COR-L47 (cell line): ENCODE measurements at places on chromosomes 11 and 22.

DNA sequence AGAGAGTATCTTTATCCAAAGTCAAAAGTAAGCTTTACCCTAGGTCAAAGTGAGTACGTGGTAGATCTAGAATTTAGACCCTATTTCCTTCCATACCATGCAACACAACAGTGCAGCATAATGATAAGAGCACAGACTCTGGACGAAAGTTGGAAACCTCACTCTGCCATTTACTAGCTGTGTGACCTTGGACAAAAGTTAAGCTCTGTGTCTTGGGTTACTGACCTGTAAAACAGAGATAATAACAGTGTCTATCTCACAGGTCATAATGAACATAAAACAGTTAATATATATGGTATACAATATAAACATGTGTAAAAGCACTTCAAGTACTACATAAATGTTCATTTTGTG is 13.6 kb upstream of the CHRNA10 start:
- DNase-seq, result no peak

GRCh38 chr11:72700146-72700545 is 25.9 kb upstream of the PDE2A start:
- DNase-seq, result no peak

DNA sequence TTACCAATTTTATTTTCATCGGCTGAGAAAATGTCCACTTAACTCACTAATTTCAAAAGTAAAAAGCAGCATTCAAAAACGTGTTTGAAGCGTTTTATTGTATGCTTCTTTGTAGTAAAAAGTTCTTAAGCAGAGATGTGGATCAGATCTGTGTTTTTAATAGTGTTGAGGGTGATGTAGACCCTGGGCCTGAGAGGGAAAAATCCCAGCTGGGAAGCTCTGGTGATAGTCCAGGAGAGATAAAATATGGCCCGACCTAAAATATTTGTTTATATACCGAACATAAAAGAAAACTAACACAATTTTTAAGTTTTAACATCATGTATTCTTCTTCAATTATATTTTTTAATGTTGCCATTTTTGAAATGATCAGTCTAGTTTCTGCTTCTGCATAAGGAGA is 35.2 kb downstream of the SESN3 start:
- no peak for DNase-seq

GRCh38 chr22:36329254-36330078 is 58.3 kb downstream of the MYH9 start:
- no peak for DNase-seq

- no peak for DNase-seq
Observed at GRCh38 chr11:31619980-31620379, 110.4 kb downstream of the ELP4 start.

DNA sequence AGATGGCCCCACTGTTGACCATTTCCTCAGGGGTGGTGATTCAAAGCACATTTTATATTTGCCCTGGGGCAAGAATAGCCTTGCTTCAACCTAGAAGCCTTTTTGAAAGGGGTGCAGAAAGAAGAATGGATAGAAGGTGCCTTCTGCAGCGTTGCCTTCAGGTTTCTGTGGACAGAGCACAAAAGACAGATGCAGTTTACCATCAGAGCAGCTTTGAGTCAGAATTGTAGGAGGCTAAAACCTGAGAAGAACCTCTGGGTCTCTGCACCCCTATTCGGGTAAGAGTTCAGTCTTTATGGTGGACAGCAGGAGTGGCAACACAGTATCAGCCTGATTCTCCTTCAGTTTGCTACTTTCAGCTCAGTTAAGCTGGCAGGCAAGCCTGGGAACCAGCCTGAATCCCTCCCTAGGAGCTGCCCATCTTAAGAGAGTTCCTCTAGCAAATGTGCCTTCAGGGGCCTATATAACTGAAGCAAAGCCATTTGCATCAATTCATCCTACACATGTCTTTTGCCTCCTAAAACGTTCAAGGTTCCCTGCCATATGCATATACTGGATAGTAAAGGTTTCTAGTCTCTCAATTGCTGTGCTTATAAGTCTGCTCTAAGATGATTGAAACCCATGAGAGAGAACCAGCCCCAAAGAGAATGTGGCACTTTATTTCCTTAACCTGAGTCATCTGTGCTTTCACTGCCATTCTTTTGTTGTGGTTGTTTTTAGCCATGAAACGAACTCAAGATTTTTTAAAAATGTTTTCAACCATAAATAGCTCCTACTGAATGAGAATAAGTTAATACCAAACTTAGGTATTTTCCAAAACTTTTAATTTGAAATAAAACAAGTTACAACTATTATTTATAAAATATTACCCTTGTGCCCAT is 123.0 kb downstream of the TRIM44 start:
- DNase-seq, result no peak

- DNase-seq, result no peak
Observed at GRCh38 chr11:122524898-122525297, 130.6 kb upstream of the UBASH3B start.

GRCh38 chr11:57711414-57712255 is at the start of gene MED19:
MED19 (minus strand) TSS chr11:57712215; CDS start chr11:57712179, 36 bp downstream.
- DNase-seq, result peak; percentile 92

- no peak for DNase-seq
Observed at GRCh38 chr11:110185121-110185591, 92.0 kb downstream of the ZC3H12C start.

GRCh38 chr22:23681026-23681809 is 9.6 kb upstream of the RGL4 start:
- no peak for DNase-seq

- no peak for DNase-seq
Observed at GRCh38 chr22:50327711-50328019, 853 bp upstream of the DENND6B start.

- no peak for DNase-seq
Observed at GRCh38 chr11:2558397-2558796, 113.6 kb downstream of the KCNQ1 start.

DNA sequence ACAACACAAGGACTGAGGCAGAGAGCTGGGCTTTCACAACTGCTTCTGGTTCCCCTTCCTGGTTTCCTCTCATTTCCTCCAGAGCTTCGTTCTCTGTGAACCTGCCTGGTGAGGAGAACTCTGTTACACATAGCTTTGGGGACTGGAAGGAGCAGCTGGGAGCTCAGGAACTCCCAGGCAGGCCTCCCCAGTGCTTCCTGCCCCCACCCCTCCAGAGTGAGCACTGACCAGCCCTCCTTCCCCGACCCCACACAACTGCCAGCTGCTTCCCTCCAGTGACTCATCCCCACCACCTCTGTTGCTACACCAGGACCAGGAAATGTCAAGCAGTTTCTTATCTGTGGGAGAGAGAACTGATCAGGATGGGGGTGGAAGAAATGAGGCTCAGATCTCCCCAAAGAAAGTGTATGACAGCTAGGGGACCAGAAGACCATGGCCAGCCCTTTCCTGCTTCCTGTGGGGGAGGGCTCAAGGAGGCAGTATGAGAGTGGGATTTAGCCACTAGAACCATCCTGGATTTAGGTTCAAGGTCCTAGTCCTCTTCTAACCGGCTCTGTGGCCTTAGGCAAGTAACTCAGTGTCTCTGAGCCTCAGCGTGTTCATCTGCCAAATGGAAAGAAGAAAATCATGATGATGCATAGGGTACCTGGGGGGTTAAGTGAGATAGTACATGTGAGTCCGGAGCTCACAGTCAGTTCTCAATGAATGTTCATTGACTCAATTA is 4.5 kb upstream of the TP53I11 start:
- no peak for DNase-seq

- DNase-seq, result no peak
Observed at GRCh38 chr11:69957849-69958248, 120.3 kb upstream of the ANO1 start.

DNA sequence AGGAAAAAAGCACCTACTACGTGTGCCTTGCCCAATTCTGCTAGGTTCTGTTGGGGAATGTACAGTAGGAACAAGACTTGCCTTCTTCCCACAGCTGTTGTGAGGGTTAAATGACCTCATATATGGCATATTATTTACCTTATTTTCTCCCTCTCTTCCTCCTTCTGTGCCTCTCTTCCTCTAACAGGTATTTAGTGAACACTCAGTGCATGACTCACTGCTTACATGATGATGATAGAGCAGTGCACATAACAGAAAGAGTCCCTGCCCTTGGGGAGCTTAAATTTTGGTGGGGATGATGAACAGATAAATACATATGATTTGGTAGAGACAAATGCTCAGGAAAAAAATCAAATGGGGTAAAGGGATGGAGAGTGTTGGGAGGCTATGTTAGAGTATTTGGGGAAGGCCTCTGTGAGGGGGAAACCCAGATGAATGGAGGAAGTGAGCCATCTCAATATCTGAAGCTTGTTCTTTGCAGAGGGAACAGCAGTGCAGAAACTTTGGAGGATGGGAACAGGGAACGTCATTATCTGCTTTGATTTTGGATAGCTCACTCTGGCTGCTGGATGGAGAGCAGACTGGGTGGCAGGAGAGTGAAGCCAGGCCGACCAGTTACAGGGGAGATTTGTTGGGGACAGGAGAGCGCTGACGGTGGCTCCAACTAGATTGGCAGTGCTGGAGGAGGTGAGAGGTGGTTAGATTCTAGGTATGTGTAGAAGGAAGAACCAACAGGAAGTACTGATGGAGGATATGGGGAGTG is 95.5 kb upstream of the TENM4 start:
- DNase-seq, result no peak

GRCh38 chr11:133930767-133931448 is 25.9 kb downstream of the IGSF9B start:
- no peak for DNase-seq

DNA sequence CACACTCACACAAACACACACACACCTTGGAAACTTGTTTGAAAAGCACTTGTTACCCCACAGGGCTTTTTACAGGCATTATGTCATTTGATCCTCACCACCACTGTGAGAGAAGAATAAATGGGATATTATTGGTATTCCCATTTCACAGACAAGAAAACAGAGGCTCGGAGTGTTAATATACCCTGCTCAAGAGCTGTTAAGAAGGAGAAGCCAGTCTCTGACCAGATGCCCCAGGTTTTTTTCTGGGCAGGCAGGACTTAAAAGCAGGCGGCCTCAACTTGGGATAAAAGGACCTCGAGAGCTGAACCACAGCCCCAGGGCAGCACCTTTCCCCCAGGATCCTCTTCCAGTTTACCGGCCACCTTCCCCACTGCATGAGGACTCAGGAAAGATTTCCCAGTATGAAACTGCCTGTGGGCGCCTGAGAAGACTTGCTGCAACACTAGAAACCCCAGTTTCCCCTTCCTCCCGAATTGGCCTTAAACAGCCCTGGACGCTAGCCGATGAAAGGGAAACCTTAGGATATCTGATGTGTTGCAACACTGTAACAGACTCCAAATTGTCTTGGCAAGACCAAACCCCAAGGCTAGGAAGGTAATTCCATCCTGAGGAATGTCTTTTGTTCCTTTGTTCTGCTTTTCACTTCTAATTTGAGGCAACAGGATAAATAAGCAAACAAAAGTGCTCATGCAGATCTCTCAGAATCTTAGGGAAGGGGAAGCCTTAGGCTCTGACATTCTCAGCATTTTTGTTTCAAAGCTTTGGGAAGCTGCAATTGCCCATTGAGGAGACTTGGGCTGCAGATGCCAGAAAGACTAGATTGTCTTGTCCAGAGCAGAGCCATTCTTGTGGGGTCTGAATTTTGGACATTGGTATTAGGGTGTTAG is 173.5 kb downstream of the TRIM29 start:
- DNase-seq, result no peak

GRCh38 chr22:42692239-42693054 is 28.2 kb downstream of the A4GALT start:
- DNase-seq, result no peak

GRCh38 chr11:2824851-2825250 is 60.7 kb downstream of the CDKN1C start:
- DNase-seq, result no peak

GRCh38 chr11:1458340-1459218 is 28.0 kb downstream of the MOB2 start:
- DNase-seq, result no peak

GRCh38 chr11:27193434-27194225 is 153.0 kb downstream of the BBOX1 start:
- no peak for DNase-seq

DNA sequence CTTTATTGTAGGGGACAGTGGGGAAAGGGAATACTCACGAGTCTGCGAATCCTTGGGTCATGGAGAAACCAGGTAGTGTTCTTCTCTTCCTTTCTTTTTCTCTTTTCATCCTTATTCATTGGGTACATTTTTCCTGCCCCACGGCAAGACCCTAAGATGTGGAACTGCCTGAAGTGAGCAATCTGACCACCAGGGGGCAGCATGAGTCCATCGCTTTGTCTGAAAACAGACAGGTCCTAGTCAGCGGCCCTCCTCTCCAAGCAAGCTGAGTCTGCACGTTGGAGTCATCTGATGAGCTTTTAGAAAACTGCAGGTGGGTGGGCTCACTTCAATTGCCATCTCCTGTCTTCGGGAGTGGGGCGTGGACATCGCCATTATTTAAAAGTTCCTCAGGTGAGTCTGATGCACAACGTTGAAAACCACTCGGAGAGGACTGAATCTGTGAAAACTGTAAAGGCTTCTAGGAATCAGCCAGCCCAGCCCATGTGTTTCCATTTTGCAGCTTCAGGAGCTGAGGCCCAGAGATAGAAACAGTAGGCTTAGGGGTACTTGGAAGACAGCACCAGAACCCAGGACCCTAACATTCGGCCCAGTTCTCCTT is 34.0 kb upstream of the FBXO3 start:
- DNase-seq, result peak; percentile 68

DNA sequence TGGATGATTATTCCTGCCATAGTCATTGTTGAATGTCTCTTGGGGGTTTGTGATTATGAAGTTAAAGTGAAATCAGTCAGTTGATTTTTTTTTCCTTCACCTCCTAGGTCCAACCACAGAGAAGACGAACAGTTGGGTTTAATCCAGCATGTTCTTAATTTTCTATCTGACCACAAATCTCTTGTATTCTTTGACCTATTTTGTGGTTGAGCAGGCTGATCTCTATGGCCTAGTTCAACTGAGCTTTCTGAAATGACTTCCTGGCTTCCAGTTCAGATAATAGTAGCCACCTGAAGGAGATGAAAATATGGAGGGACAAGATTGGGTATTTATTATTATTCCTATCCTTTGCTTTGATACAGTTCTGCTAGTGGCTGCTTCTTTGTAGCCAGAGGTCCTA is 5.2 kb upstream of the OR56A5 start:
- DNase-seq, result no peak

- DNase-seq, result no peak
Observed at GRCh38 chr22:36328635-36329253, 59.0 kb downstream of the MYH9 start.

GRCh38 chr11:111846636-111847035 is 24.7 kb downstream of the ALG9 start:
- no peak for DNase-seq

DNA sequence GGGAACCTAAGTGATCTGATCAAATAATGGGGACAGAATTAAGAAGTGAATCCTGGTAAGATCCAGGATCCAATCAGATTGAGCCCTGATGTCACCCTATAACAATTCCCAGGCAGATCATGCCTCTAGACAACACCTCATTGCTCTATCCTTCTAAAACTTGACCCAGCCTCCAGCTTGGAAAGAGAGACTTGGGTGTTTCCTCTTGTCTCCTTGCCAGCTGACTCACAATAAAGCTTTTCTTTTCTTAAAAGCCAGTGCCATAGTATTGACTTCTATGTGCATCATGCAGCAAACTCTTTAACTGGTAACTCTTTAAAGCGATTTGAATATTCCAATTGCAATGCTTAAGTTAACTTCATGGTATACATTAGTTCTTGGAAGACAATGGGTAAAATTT is 109.6 kb upstream of the CHORDC1 start:
- DNase-seq, result no peak
